ENCODE measurements at places on chromosomes 5 and 9.

DNA sequence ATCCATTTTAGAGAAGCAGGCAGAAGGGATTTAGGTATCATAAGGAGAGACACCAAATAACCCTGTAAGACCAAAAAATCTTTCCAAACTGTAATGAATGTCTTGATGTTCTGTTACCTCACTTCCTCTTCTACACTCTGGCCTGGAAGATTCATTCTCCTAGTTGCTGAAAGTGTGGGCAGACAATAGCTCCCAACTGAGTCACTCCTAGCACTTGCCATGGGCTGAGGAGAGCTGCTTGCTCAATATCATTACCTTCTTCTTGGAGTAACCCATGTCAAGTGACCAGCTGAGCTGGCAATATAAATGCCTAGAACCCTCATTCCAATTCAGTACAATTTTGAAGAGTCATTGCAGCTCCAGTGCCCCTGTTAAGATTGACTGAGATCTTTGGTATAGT lies 1985.5 kb upstream of the CDH6 start:
- DNase-seq = no peak

DNA sequence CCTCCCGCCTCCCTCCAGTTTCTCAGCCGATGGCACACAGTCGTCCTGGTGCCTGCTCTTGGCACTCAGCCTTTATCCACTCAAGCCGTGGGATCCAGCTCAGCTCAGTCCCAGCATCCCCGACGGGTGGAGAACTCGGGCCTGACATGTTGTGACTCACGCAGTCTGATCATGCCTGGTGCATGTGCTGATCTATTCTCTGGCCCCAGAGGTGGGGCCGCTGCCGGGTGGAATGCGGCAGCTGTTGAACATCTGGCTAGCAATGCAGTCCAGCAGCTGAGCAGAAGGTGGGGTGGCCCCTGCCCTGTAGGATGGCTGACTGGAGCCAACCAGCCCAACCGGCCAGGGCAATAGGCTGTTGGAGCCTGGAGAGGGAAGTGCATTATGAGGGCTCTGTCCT lies 1.7 kb upstream of the AIF1L start:
- no peak for DNase-seq

DNA sequence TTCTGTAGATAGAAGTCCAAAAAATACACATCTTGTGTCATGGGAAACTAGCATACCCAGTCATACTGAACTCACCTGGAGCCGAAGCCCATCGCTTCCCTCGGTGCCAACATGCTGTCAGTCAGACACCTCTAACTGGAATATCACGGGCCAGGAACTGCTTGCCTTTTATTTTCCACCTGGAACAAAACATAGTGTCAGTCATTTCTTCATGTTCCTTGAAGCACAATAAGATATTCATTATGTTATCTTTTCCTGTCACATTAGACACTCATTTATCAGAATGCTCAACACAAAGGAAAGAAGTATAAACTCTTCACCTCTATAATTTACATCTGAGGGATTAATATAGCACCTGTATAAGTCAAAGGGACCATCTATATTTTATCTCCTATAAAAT lies 674.4 kb downstream of the PTPRD start:
- DNase-seq = no peak

DNA sequence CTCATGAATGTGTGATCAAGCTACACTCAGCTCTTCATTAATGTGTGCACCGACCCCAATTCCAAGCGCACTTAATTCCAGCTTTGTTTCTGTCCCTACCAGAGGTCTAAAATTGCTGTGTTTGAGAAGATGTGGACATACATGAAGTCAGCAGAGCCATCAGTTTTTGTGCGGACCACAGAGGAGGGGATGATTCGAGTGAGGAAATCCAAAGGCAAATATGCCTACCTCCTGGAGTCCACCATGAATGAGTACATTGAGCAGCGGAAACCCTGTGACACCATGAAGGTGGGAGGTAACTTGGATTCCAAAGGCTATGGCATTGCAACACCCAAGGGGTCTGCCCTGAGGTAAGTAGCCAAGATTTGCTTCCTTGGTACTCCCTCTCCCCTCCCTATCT lies 268.6 kb downstream of the FAM114A2 start:
- no peak for DNase-seq

GRCh38 chr5:60545551-60545950 lies 154.4 kb downstream of the DEPDC1B start:
- no peak for DNase-seq

- no peak for DNase-seq
Measured at GRCh38 chr5:135234242-135234641, 164.8 kb downstream of the MACROH2A1 start.

DNA sequence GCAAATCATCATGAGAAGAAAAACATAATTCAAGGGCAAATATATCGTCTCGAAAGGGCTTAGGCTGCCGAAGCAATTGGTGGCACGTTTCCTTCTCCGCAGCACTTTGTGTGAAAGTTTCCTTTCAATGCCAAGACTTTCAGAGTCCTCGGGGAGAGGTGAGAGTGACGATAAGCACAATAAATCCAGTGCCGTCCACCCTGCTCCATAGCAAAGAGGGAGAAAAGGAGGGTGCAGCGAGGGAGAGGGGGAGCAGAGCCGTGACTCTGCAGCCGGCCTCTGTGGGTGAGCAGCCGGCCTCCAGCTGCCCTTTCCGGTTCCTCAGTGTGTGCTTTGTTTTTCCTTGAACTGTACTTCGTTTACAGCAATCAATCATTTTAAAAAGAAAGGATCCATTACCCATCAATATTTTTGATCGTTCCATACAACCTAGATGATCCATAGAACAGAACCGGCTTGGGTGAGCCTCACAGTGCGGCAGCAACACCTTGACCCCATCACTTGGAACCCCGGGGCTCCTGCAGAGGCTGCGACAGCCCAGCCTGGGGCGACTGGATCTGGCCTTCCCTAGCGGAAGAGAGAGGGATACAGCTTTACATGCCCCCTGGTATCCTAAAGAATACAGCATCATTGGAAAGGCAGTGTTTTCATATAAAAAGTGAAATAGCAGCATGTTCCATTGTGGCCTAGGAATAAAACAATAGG lies 247.0 kb upstream of the IRX4 start:
- no peak for DNase-seq

GRCh38 chr9:130167927-130168326 lies 4.3 kb upstream of the NCS1 start:
- no peak for DNase-seq

GRCh38 chr5:37316027-37316426 lies 54.9 kb downstream of the NUP155 start:
- DNase-seq = no peak

DNA sequence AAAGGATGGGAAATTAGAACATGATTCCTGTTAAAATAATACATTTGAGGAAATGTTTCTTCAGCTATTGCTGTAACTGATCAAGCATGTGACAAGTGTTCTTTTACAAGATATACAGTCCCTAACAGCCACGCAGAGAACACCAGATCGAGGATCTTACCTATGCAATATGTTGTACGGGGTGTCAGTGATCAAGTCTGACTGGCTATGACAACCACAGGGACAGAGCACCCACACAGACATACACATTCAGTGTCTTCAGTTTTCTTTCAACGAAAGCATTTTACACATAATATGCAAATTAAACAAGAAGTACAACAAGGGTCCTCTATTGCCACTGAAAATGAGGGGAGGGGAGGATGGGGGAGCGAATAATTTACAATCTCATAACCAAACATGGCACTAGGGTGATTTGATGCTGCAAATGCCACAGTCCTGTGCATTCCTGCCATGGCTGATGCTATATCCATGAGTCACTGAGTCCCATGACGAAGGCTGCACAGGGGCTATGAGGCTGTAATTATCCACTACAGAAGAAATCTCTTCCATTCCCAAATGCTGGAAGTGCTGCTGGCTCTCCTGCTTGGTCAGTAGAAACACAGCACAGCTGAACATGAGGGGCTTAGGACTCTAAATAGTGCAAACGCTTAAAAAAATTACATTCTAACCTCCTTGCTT lies 118.2 kb downstream of the KLHL3 start:
- DNase-seq = no peak

DNA sequence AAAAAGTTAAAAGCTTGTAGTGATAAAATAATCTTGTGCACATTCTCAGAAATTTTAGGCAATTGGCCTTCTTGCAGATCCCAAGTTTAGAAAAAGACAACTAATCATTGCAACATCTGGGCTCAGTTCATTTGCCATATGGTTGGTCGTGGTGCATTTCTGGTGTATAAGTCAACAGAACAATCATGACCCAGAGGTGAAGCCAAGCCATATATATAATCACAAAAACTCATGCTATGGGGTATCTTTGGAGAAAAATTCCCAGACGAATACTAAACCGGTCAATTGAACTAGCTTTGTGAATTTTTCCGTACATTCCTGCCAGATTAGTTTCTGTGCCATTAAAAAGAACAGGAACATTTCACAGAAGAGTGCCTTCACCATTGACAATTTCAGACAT lies 50.3 kb downstream of the FYB1 start:
- no peak for DNase-seq

DNA sequence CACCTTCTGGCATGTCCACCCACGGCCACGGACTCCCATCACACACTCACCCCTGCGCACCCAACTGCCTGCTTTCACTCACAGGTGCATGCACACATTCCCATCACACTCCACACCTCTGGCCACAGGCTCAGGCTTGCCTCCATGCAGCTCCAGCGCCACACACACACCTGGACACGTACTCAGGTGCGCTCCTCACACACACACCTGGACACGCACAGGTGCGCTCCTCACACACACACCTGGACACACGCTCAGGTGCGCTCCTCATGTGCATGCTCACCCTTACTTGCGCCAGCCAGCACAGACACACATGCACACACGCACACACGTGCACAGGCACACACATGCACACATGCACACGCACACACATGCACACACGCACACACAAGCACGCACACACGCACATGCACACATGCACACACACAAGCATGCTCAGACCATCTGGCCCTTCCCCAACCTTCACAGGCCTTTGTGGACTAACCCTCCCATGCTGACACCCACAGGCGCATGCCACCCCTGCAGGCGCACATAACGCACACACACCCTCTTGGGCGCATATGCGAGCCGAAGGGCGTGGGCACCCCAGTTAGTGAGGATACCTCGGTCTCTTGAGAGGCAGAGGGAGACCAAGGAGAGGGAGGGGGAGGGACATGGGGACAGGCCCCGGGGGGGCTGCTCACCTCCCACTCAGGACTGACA lies 8.3 kb downstream of the GRIN1 start:
- DNase-seq = no peak

- no peak for DNase-seq
Measured at GRCh38 chr5:160181965-160182622, 47.2 kb upstream of the FABP6 start.

GRCh38 chr5:88829054-88829453 lies 53.9 kb downstream of the MEF2C start:
- DNase-seq = no peak

DNA sequence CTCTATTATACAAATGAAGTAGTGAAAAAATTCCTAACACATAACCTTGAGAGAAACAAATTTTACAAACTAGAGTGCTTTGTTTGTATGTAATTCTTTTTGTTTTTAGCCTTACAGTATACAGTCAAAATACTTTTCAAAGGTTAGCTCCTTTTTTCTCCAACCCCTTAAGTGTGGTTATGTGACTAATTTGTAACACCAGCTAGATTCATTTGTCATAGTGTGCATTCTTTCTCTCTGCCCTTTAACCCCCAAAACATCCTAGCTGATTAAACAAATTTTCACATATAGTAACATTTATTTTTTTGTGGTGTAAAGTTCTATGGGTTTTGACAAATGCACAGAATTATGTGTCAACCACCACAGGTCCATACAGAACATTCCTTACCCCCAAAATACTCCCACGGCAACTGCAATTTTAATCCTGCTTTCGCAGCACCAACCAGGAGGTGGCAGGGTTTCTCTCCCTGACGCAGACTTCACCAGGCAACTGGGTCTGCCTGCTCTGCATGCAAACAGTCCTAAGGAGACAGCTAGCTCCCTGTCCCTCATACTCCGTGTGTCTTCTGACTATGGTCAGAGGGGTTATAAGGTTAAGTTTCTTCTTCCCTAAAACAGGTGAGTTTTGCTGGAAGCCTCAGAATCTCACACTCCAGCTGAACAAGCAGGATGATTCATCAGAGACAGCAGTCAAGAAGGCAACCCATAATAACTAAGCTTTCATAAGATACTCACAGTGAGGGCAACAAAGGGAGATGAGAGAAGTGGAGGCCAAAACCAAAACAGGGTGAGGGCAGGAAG lies 44.5 kb upstream of the NR5A1 start:
- no peak for DNase-seq

- DNase-seq = no peak
Measured at GRCh38 chr5:170273968-170274710, 23.4 kb downstream of the LCP2 start.
